ENCODE measurements at places on chromosomes 2 and 18.
A peak's percentile ranks its signal among the peaks of the same experiment; 100 is the strongest.

- peak; percentile 77 for DNase-seq
Measured at GRCh38 chr18:26719896-26720295, 145.6 kb downstream of the AQP4 start.

GRCh38 chr18:2395427-2396161, 175.7 kb downstream of the METTL4 start:
- DNase-seq = no peak

DNA sequence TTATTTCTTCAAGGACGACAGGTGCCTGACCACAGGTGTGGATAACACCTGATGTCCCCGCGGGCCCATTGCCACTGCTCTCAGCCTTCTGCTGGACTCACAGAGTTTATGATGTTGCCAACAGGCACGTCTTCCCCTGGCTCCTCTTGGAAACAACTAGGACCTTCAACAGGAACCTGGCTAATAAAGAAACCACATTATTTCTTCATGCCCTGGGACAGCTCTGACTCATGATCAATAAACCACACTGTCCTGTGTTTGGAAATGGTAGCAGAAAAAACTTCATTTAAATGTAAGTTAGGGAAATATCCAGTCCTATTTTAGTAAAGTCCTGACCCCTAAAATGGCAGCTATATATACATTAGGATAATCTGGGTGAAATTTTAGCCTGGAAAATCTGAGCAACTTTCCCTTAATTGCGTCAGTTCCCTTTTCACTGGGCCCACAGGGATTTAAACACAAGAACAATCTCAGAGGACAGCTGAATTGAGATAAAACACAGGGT, 158.9 kb downstream of the VAPA start:
- peak; percentile 86 for DNase-seq

- no peak for DNase-seq
Measured at GRCh38 chr2:159044804-159045286, 76.4 kb downstream of the TANC1 start.

DNA sequence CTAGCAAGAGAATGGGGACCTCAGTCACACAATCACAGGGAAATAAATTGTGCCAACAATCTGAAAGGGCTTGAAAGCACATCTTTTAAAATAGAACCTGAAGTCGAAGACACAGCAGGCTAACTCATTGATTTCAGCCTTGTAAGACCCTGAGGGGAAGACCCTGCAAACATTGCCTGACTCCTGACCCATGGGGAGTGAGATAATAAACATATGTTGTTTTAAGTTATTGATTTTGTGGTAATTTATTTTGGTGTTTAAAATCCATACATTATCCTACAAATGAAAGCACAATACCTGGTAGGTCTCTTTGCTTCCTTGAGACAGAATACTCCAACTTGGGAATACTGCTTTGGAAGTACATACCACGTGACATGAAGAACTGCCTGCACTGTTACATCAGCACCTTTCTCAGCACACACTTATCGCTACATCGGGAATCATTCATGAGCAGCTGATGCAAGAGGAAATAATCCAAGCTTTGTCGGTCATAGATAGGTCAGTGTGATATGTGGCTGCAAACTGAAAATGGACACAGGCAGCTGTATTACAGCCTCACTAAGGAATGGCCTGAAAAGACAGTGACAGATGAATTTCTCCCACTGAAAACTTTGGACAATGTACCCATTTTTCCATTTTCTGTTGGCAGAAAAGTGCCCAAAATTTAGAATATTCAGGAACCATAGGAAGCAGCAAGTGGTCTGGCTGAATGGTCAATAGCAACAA, 494.5 kb upstream of the MAP2 start:
- DNase-seq = no peak

- DNase-seq = no peak
Measured at GRCh38 chr2:15748736-15749323, 157.2 kb downstream of the DDX1 start.

DNA sequence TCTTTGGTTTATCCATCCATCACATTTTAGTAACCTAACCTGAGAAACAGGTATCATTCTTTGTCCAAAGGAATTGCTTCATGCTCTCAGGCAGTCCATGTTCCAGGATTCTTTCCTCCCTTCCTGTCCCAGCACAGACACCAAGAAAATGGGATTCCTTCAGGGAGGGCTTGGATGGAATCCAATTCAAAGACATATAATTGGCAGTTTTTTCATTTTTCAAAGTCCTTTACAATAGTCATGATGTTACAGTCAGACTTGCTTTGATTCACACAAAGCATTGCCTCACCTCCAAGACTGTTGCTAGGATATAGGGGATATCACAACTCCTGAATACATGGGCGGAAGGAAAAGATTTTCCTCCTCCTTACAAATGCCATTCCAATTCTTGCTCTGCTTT, 241.4 kb upstream of the ACVR2A start:
- no peak for DNase-seq

GRCh38 chr2:5236249-5236648, 455.9 kb upstream of the SOX11 start:
- DNase-seq = no peak

DNA sequence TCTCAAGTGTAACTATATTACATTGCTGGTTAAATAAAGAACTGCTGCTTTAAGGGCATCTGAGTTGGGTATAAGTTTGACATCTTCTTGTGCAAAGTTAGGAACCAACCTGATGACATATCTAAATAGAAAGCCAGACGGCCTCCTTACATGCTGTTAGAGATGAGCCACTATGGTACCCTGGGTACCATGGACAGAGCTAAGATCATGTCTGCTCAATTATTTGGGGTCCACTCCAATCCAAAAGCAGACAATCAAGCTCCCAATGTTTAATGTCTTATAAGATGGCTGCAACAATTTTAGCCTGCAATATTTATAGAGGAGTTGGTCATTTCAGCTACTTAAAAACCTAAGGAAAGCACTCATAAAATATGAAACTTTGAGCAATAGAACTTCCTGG, 86.2 kb downstream of the UPP2 start:
- DNase-seq = no peak

DNA sequence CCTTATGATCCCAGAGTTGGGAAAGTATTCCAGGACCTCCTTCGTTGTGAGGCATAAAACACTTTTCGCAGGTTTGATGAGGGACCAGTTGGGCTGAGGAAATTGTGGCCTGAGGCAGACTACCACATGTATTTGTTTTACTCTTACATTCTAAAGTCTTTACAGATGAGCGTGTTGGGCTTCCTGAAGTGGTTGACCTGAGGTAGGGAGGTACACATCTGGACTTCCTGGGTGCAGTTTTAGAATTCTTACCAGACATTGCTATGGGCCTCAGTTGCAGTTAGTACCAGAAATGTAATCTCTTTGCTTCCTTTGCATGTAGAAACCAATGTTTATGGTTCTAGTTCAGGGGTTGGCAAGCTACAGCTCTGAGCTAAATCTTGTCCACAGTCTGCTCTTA, 48.7 kb downstream of the COA5 start:
- no peak for DNase-seq

- DNase-seq = peak; percentile 24
Measured at GRCh38 chr18:31821545-31822171, 61.0 kb upstream of the SLC25A52 start.

DNA sequence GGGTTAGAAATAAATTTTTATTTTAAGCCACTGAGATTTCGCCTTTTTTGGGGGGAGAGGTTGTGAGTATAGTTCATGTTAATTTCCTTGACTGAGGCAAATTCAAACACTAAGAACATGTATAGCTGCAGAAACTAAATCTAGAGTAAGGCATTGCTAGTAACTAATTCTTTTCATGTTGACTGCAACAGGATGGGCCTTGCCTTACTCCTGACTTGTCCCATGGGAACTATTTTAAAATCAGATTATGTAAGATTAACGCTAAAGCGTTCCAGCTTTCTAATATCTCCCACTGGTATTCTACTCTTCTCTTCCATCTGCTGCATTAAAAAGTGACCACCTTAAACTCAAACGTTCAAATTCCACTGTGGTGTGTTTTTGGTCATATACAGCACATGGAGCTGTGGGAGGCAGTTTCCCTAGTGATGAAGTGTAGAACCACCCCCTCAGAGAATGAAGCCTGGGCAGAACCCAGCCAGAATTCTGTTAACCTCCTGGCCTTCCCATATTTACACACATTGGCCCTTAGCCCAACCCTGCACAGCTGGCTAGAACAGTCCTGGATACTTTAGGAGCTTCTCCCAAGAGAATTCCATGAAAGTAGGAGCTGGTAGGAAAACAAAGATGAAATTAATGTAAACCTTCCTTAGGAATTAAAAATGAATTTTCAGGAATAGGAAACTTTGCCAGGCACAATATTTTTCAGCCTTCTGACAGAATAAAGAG, 687.8 kb downstream of the SLC4A3 start:
- DNase-seq = no peak

GRCh38 chr2:237662671-237663093, 35.3 kb downstream of the LRRFIP1 start:
- DNase-seq = peak; percentile 97

- no peak for DNase-seq
Measured at GRCh38 chr2:238161291-238162051, 2.7 kb downstream of the ERFE start.

DNA sequence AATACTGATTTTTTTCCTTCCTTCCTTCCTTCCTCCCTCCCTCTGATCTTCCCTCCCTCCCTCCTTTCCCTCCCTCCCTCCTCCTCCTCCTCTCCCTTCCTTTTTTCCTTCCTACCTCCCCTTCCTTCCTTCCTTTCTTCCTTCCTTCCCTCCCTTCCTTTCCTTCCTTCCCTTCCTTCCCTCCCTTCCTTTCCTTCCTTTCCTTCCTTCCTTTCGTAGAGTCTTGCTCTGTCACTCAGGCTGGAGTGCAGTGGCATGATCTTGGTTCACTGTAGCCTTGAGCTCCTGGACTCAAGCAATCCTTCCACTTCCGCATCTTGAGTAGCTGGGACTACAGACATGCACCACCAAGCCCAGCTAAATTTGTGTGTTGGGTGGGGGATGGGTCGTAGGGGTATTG, 8.9 kb upstream of the TMEM131 start:
- no peak for DNase-seq

DNA sequence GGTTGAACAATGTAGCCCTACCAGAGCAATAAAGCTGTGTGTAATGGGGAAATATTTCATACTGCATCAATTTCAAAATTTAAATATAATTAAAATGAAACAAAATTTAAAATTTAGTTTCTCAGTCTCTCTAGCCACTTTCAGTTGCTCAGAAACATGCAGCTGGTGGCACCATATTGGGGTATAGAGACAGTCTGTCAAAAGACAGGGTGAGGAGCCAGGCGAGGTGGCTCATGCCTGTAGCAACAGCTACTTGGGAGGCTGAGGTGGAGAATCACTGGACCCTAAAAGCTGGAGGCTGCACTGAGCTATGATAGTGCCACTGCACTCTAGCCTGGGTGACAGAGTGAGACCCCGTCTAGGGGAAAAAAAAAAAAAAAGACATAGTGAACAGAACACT, 20.1 kb downstream of the ANXA4 start:
- DNase-seq = no peak

- DNase-seq = no peak
Measured at GRCh38 chr2:197548582-197548981, 32.7 kb downstream of the MOB4 start.

- no peak for DNase-seq
Measured at GRCh38 chr18:49869354-49869753, 56.0 kb upstream of the ACAA2 start.

DNA sequence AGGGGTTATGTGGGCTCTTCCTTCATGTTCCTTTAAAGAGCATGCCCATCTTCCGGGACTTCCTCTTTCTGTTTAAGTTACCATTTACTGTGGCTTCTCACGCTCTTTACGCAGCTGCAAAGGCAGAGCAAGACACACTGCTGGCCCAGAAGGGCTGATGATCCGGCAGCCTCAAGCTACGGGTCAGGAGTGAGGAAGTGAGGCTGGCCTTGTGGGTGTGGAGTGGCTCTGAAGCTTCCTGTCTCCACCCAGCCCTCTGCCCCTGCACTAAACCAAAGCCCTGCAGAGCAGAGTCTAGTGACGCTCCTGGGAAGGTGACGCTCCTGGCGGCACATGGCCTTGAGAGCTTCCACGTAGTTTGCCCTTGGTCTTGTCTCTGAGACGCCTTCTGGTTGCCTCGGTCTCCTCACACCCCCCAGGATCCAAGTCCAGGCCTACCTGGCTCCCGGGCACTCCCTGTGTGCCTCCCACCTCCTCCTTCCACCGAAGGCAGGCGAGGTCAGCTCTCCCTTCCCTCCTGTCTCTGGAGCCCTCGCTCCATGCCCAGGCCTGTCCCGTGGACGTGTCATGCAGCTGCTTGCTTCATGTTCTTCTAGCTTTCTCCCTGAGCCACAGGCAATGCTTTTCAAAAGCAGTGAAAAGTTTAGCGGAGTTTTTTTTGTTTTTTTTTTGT, 50.3 kb downstream of the ARL4C start:
- peak; percentile 98 for DNase-seq

DNA sequence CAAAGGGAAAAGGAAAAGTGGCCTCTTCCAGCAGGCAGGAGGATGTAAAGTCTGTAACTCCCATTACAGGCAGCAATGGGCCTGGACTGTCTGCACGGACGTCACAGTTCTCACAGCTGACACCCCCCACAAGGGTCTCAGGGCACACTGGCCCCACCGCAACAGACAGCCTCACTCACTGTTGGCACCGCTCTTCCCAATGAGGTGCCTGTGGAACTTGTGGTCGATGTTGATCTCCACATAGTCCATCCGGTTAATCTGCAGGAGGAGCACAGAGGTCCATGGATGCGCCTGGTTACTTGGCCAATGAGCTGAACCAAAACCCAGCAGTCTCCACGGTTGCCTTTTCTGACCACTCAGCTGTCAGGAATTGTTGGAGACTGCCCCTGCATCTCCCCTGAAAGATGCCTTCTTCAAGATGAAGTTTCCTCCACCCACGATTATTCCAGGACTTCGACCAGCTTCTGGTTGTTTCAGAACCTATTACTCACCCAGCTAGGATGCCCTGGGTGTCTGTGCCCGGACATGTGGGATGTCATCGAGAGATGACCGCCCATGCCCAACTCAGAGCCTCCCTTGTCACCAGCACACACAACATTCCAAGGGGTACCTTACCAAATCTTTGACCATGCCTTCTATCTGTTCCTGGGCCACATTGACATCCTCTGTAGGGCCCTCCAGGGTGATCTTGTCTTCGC, 62.5 kb downstream of the HDLBP start:
- no peak for DNase-seq

GRCh38 chr18:54742659-54743604, 85.3 kb upstream of the RAB27B start:
- DNase-seq = no peak

GRCh38 chr2:111702804-111703196, 181.2 kb downstream of the ANAPC1 start:
- DNase-seq = no peak

- DNase-seq = no peak
Measured at GRCh38 chr2:201223089-201224073, 37.0 kb upstream of the CASP8 start.

DNA sequence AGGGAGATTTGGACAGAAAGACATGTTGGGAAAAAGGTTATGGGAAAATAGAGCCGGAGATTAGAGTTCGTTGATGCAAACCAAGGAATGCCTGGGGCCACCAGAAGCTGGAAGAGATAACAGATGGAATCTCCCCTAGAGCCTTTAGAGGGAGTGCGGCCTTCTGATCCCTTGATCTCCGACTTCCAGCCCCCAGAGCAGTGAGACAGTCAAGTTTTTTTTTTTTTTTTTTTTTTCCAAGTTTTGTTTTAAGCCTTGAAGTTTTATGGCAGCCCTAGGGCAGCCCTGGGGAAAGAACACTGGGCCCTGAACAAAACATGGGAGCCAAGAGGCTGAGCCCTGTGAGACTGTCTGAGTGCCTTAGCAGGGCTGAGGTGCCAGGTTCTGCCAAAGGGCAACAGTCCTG, 6.5 kb downstream of the DGKD start:
- DNase-seq = no peak

- no peak for DNase-seq
Measured at GRCh38 chr2:100987536-100987935, 14.6 kb upstream of the RPL31 start.

GRCh38 chr2:44705876-44706480, 235.5 kb upstream of the SIX3 start:
- no peak for DNase-seq

GRCh38 chr2:239361311-239361642, 39.5 kb downstream of the HDAC4 start:
- no peak for DNase-seq
